ENCODE measurements at places on chromosomes 12 and 14. TPM values are rescaled to one million over a fixed set of nuclear protein-coding genes. Genes with fewer than 3 reads are reported as not detected.

DNA sequence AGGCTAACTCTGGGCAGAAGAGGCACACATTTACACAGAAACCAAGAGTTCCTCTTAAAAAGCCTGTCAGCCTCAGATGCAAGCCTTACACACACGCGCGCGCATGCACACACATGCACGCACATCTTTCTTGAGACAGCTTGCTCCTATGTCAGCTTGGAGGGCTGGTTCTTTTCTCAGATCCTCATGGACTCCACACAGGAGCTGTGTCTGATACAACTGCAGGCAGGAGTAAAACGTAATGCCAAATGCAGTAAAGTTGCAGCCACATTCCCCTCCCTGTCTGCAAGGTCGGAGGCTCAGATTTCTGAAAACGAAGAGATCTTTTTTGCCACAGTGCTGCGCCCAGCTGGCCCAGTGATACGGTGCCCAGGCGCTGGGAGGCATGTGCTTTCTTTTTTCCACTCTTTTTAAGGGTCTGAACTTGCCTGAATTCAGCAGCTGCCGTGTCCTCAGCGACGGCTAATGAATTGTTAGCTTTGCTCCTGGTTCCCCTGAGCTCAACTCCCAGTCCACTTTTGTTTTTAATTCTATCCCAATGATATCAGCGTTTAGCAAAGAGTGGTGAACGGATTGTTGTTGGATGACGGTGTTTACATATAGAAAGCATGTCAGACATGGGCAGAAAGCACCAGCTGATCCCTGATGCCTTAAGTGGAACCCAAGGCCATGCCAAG is 72.9 kb upstream of the FOXN3 start:
- DNase-seq, result no peak

DNA sequence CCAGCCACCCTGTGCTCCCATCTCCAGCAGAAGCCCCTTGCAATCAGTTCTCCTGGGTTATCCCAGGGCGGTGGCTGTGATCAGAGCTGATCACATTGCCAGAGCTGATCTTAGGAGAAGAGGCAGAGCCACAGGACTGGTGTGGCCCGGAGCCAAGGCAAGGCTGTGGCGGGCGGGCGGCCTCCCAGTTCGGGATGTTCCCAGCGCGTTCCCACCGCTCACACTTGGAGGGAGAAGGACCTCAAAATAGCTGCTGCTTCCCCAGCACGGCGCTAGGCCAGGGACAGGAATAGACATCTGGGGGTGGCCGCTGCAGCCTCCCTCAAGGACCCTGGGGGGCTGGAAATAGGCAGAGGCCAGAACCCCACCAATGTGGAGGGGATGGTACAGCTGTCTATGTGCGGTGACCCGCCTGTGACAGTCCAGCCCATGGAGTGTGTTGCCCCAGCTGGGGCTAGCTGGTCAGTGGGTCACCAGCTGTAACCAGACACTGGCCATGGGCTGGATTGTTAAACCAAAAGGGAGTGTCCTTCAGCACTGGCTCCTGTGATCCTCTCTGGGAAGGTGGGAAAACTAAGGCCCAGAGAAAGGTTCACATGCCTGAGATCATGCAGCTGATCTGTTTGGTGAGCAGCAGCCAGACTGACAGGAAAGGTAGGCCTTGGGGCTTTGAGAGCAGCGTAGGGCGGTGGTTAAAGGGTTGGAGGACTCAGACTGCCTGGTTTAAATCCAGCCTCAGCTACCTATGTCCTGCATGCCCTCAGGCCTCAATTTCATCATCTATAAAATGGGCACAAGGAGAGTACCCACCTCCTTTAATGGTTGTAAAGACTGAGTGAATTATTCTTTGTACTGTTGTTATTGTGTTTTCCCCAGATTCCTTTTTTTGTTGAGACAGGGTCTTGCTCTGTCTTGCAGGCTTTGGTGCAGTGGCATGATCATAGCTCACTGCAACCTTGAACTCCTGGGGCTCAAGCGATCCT is 8.0 kb upstream of the POP5 start:
- peak; percentile 89 for DNase-seq

DNA sequence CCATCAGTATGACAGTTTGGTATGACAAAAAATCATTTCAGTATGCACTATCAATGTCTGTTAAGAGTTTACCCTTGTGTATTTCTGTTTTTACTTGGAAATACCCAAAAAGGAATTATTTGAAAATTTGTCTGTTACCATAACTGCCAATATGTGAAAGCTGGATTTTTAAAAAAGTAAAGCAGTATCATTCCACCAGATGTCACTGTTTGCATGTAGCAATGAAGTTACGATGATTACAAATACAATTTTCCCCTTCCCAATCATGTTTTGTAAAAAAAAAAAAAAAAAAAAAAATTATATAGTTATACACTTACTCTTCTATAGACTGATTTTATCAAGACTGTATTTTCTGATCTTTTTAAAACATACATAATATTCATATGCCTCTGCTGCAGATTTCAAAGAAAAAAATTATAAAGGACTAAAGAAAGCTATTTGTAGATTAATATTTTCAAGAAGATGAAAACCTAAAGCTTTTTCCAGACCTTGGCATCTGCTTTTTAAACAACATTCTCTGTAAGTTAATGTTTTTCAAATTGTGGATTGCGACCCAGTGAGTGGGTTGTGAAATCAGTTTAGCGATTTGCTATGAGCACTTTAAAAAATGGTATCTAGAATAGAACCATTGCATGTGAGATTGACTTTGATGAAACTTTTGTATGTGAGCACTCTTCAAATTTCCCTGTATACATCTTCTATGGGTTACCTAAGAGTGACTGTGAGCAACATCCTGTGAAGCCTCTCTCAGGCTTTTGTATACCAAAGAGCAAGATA is 114.2 kb downstream of the TTC6 start:
- no peak for DNase-seq

GRCh38 chr12:85445060-85445938 is 165.3 kb downstream of the ALX1 start:
- no peak for DNase-seq

The DPF3 gene
- total RNA-seq, result 25.0 TPM

The MAP3K9 gene
- total RNA-seq, result 1.4 TPM

The CIDEB gene
- 2.9 TPM for total RNA-seq
